ENCODE measurements at places on chromosomes 13 and 19. TPM values are rescaled to one million over a fixed set of nuclear protein-coding genes. Genes with fewer than 3 reads are reported as not detected.

Gene NCR1
- not detected for total RNA-seq

DNA sequence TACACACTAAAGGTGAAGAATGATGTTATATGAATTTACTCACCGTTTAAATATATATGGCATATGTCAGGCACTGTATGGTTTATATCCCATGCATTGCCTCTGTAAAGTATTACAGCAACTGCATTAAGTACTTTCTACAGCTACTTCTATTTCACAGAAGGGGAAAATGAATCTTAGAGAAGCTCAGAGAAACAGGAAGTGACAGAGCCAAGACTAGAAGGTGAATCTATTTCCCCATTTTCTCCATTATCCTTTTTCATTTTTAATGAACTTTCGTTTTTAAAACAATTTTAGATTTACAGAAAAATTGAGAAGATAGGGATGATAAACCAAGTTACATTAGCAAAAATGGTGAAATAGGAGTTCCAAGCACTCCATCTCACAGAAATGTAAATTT lies 863.3 kb downstream of the UQCRFS1 start:
- no peak for DNase-seq

- DNase-seq = no peak
Observed at GRCh38 chr13:113169277-113170272, 11.1 kb downstream of the PROZ start.

GRCh38 chr13:91086936-91087716 lies 260.4 kb upstream of the MIR17HG start:
- no peak for DNase-seq

DNA sequence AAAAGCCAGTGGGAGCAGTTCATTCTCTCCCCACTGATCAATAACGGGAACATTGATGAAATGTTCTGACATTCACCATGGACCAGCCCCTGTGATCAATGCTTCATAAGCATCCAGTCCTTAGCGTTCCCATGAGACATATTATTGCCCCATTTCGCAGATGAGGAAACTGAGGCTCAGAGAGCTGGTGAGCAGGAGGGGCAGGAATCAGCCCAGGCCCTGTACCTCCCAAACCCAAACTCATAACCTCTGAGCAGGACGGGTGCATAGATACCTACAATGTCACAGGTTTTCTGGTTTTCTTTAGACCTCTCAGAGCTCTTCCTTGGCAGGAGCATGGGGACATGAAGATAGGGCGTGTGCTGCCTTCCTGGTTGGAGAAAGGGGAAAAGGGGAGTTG lies 2.1 kb downstream of the MCOLN1 start:
- DNase-seq = no peak

DNA sequence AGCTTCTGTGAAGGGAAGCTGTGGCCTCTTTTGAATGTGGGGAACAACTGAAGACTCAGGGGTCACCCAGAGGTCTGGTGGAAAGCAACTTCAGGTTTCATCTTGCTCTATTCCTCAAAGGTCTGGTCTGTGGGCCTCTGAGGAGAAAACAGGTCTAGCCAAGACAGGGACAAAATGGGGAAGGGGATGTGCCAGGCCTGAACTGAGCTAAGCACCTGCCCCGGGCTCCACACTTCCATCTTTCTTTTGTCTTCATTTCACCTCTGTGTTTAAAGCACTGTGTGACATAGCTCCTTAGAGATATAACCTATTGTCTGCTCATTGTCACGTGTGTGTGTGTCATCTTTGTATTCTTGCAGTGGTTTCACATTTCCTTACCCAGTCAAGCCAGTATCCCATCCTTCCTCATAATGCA lies 19.9 kb upstream of the GDF15 start:
- DNase-seq = no peak

Gene CEACAM19
- 6.2 TPM for total RNA-seq

Gene B3GNT3
- total RNA-seq = not detected

- no peak for DNase-seq
Observed at GRCh38 chr19:3563709-3564524, 6.5 kb upstream of the MFSD12 start.

Gene SGCG
- 121 TPM for total RNA-seq

- DNase-seq = no peak
Observed at GRCh38 chr13:113426591-113426986, 26.7 kb downstream of the ADPRHL1 start.

Data from left cardiac atrium (tissue), 4 donors.